ENCODE measurements at places on chromosomes 2 and 18.
A peak's percentile ranks its signal among the peaks of the same experiment; 100 is the strongest.

DNA sequence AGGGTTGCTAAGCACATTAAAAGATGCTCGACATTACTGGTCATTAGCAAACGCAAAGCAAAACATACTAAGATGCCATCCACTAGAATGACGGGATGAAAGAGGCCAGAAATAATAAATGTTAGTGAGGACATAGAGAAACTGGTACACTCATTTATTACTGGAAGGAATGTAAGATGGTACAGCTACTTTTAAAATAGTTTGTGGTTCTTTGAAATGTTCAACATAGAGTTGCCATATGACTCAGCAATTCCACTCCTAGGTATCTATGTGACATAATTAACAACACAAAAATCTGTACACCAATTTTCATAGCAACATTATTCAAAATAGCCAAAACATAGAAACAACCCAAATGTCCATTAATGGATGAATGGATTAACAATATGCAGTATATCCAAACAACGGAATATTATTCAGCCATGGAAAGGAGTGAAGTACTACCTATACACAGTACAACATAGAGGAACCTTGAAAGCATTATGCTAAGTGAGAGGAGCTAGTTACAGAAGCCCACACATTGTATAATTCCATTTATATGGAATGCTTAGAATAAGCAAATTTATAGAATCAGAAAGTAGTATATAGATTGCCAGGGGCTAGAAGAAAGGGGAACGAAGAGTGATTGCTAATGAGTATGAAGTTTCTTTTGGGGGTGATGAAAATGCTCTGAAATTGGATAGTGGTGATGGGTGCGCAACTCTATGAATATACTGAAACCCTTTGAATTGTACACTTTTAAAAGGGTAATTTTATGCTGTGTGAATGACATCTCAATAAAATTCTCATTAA lies 61.9 kb upstream of the IL1R1 start:
- no peak for DNase-seq

GRCh38 chr2:132815516-132815915 lies 145.5 kb upstream of the LYPD1 start:
- no peak for DNase-seq

DNA sequence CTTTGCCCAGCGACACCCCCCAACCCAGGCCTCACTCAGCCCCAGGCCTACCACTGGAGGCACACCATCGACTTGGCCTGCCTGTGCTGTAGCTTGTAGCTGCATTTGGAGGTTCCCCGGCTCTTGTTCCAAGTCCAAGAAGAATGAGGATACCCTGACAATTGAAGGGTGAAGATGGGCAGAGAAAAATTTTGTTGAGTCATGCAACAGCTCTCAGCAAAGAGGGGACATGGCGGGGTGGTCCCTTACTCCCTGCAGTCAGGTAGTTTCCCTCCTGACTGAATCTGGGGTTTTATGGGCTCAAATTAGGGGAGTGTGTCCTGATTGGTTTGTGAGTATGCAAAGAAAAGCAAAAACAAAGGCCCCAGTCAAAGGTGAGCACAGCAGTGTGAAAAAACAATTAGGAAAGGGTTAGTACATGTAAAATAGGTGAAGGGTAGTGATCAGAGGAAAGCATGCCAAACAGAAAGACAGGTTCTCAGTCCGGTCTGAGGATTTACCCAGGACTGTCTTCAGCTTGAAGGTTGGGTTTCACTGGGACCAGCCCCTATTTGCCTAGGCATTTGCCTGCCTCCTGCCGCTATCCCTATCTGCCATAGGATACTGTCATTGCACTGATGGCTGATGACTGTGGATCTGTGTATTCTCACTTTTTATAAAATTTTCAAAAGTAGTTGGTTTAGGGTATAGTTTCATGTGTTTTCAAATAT lies 316.4 kb upstream of the RND3 start:
- no peak for DNase-seq

DNA sequence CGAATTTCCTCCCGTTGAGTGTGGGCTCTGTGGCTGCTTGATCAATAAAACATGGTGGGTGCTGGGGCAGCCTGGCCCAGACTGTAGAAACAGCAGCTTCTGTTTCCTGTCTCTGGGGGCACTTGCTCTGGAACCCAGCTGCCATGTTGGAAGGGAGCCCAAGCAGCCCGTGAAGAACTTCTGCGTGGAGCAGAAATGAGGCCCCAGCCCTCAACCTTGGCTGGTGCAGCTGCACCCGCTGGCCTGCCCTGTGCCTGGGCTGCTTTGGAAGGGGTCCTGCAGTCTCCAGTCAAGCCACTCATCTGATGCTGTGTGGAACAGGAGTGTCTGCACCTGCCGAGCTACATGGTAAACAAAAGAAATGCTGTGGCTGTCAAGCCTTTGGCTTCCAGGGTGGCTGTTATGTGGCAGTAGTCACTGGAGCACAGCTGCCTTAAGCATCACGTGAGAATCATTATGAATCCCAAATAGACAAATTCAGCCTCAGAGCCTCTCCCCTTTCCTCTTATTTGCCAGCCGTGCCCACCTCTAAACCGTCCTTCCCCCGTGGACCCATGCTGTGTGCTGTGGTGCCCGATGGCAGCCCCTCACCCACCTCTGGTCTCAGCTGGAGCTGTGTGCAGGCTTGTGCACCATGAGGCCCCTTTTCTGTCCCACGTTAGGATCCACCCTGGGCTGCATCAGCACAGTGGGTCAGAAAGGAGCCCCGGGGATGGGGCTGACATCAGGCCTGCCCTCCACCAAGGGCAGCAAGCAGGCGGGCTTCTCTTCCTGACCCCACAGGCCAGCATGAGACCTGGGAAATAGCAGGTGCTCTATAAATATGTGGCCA lies 134.0 kb upstream of the HDAC4 start:
- DNase-seq, result no peak

DNA sequence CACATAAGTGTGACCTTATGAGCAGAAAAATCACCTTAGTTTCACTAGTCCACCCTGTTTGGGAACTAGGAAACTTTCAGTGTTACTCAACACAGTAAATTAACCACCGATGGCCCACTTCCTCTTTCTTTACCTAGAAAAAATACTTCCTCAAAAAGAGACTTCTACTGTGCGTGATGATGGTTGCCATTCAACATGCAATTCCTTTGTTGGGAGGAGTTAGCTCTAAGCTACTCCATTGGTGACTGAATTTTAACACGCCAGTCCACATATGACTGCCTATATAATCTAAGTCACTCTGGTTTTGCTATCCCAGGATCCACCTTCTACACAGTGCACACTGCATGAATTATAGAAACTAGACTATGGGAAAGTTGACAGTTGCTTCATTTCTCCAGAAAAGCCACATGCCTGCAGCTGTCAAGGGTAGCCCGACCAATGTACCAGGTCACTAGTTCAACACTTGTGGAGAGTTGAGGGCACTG lies 47.8 kb upstream of the REG3G start:
- DNase-seq, result no peak

GRCh38 chr18:58596265-58596681 lies 32.6 kb downstream of the ALPK2 start:
- DNase-seq, result no peak

DNA sequence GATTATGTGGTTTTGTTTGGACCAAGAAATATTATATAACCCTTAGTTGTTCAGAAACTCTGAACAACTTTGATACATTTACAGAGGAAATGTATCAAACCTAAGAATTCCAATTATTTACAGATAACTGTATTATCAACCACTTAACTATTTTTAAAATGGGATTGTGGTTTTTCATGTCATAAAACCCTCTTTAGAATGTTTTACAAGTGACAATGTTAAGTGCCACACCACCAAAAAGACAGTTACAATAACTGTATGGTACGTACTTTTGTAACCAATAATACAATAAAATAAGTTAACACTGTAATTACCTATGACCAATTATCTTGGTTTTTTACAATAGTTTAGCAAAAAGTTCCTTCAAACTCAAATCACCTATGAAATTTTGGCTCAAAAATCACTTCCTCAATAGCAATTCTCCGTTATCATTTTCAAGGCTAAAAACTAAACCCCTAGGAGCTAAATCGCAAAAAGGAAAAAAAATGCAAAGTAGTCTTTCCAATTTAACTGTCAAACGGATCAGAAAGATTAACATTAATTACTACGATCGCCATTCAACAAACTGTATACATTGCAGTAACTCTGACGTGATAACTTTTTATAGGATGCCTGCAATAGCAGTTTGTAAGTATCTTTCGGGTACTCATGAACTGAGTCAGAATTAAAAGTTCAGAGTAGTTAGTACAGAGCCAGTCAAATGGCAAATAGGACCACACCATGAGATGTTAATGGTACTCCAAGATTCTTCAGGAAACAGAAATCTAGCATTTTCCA lies 1.5 kb downstream of the ROCK1 start:
- no peak for DNase-seq

- DNase-seq, result no peak
These were observed 69.4 kb upstream of the ARHGAP28 start for GRCh38 chr18:6659963-6660725.

GRCh38 chr2:75003773-75004172 lies 45.3 kb downstream of the POLE4 start:
- no peak for DNase-seq

- DNase-seq, result no peak
These were observed 6.6 kb upstream of the DNAH7 start for GRCh38 chr2:196075196-196075595.

- no peak for DNase-seq
These were observed 37.0 kb downstream of the TFCP2L1 start for GRCh38 chr2:121247971-121248370.

DNA sequence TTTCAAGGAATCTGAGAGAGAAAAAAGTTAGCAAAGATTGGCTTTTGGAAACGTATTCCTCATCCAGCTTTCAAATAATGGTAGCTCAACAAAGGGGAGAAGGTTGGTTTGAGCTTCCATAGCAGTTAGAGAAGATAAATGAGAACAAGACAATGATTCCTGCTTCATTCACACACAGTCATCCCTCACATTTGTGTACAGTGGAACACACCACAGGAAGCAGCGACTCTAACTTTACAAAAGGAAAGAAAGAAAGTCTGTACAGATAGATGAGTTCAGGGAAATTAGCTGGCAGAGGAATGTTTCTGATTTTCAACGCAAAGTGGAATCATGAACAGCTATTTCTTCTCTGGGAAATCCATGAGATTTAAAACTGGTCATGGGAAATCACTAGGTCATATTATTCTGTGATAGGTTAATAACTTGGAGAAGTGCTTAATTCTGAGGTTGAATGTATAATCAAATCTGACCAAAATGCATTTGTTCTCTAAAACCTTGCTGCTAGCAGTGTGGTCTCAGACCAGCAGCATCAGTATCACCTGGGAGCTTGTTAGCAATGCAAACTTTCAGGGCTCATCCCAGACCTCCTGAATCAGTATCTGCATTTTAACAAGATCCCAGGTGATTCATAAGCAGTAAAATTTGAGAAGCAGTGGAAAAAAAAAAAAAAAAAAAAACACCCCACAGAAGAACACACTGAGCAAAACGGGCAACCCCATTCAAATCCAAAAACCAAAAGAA lies 112.0 kb downstream of the GRB14 start:
- no peak for DNase-seq

- no peak for DNase-seq
These were observed 18.2 kb downstream of the TGIF1 start for GRCh38 chr18:3468066-3468705.

DNA sequence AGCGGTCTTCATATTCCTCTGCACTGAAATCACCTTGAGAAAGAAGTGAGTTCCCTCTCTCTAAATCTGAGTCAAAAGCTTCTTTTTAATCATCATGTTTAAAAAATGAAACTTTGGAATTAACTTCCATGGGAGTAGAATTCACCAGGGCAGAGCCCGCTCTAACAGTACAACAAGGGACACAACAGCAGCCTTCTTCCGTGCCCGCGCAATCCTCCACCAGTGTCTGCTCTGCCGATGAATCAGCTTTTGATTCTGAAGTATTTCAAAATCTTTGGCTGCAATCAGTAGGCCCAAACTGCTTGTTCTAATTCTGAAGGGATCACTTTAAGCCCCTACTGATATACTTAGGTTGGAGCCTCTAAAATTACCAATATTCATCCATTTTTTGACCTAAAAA lies 76.9 kb downstream of the USP40 start:
- DNase-seq, result peak; percentile 73

- DNase-seq, result no peak
These were observed 1.2 kb downstream of the M1AP start for GRCh38 chr2:74646834-74647482.

GRCh38 chr18:72104851-72105250 lies 439.3 kb downstream of the CBLN2 start:
- no peak for DNase-seq

- no peak for DNase-seq
These were observed 25.8 kb downstream of the TOGARAM2 start for GRCh38 chr2:29006980-29007301.

DNA sequence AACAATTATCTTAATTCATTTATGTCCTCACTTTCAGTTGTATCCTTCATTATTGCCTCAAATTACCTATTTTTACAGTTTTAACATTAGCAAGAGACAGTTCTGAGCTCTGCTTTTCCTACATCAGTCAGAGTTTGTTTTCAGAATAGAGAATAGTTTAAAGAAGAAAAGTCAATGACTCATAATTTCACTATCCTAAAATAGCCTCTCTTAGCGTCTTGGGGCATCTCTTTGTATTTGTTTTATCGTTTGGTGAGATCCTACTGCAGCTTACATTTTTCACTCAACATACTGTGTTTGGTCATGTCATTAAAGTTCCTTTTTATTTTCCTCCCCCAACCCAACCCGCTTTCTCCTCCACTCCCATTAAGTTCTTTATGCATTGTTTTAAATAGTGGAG lies 3.8 kb downstream of the SEC11C start:
- DNase-seq, result no peak

DNA sequence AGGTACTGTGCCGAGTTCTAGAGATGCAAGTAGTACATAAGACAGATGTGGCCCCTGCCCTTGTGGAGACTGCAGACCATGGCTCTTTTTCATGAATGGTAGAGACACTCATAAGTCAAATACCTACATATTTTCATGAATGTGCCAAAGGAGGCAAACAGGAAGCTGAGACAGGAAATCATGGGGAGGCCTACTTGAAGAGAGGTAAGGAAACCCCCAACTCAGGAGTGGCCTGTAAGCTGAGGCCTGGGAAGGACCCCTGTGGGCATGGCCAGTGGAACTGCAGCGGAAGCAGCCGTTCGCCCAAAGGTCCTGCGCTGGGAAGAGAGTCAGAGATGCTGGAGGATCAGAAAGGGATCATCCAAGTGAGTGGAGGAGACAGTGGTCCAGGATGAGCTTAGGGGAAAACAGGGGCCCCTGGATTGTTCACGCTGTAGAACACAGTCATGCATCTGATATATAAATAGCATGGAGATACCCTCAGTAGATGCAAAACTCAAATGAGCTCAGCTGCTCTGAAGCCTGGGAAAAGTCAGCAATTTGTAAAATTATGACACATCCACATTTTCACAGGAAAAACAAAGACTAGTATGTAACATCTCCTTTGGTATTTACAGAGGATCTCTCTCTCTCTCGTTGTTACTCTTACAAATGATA lies 228.9 kb downstream of the NEDD4L start:
- DNase-seq, result no peak

Measured in head of caudate nucleus (tissue), 42 donors.